ENCODE measurements at places on chromosomes 7 and 10. TPM values are rescaled to one million over a fixed set of nuclear protein-coding genes. Genes with fewer than 3 reads are reported as not detected.

DNA sequence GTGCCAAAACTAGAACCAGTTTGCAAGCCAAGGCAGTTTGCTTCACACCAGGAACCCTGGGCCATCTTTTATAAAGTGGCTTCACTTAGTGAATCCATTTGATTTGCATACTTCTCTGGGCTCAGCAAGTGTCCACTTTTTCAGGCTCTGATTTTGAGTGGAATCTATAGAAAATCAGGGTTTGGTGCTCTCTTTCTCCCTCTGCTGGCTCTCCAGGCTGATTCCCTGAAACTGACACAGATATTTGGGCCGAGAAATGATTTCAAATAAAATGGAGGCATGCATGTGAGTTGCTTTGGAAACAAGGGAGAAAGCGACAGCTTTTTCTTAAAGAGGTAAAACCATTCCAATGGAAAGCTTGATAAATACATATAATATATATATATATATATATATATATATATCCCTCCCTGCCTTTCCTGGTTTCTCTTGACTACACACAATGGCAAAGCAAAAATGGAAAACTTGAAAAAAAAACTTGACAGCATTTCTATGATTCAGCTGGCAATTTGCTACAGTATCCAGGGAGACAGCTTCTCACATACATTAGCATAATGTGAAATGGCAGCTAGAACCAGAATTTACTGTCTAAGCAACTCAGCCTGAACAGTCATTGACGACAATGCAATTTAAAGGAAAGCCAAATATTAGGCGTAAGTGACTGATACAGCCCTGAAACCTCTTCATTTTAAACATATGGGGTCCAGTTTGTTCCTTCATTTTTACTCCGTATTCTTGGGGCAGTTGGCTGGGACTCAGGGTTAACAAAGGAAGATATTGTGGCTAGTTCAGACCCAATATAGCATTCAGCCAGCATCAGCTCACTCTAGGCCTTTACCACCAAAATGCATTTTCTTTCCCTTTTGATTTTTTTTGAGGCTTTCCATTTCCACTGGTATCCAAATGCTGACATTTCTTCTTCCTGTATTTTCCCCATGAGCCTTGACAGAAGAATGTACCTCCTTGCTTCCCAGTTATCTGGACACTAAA is 188.5 kb downstream of the TMEM178B start:
- no peak for DNase-seq

DNA sequence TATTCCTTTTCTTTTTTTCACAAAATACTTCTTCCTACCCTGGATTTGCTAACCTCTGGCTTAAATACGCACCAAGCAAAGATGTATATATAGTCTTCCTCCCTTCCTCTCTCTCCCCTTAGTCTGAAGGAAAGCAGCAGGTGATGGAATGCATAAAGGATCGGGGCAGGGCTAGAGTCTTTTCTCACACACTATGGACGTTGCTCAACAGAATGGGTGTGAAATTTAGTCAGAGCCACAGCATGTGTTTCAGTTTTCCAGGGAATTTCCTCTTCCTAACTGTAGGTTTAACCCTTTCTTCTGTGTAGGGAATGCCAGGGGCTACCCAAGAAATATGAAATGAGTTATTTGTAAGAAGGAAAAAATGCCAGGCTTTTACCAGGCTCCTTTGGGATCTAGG is 71.4 kb upstream of the NFKB2 start:
- DNase-seq, result no peak

DNA sequence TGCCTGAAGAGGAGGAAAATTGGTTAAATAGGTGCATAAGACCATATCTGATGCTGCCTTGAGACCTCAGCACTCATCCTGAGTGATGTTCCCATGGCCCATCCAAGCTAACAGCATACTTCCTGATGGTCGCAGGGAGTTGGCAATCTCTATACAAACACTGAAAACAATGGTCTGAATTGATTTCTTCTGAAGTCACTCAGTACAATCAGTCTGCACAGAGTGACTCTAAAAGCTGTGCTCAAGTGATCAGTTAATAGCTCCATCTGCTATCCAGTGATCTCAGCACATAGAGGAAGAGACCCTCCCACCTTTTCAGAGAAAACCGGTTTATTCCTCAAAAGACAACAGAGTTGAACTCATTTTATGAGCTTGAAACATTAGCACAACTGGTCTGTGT is 3.9 kb downstream of the PPP1R17 start:
- DNase-seq, result no peak

GRCh38 chr7:34327681-34328080 is 330.3 kb upstream of the NPSR1 start:
- DNase-seq, result no peak

- no peak for DNase-seq
Observed at GRCh38 chr7:2175091-2175490, 57.7 kb downstream of the MAD1L1 start.

Gene STAG3
- 0.52 TPM for total RNA-seq

Gene HMX3
- not detected for total RNA-seq

Gene FIGNL1
- 4.4 TPM for total RNA-seq

Gene MYO3A
- 0.29 TPM for total RNA-seq

Gene WDR86
- 6.2 TPM for total RNA-seq

Gene JAKMIP3
- total RNA-seq, result 0.62 TPM
